ENCODE measurements at places on chromosomes 3 and 15.

GRCh38 chr15:23564821-23565394 lies 566 bp upstream of the MKRN3 start:
- DNase-seq: no peak

GRCh38 chr15:78979456-78980320 lies 34.8 kb upstream of the CTSH start:
- peak; percentile 90 for DNase-seq

DNA sequence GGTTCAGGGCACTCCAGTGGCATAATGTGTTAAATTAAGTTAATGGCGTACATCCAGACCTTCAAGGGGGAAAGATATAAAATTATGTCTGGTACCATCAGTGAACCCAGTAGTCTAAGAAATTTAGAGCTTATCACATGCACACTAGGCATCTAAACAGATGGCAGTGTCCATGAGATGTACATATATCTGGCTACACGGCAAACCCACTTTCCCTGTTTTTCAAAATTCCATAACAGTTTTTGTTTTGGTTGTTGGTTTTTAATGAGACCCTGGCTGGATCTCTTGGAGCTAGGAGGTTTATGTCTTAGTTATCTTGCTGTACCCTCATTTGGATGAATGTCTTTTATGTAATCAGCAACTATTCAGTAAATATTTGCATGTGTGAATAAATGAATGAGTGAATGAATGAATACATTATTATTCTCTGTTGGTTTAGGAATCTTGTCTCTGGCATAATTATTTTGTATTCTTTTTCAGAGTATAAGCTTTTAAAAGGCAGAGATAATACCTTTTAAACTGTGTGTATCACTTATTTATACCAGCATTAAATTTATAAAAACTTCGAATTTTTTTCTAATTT lies 3.1 kb upstream of the UTS2B start:
- DNase-seq: no peak

GRCh38 chr15:77518458-77518857 lies 97.8 kb downstream of the HMG20A start:
- no peak for DNase-seq

- no peak for DNase-seq
Measured at GRCh38 chr3:177460047-177460446, 262.8 kb upstream of the TBL1XR1 start.

- no peak for DNase-seq
Measured at GRCh38 chr3:182725372-182726251, 67.7 kb upstream of the ATP11B start.

DNA sequence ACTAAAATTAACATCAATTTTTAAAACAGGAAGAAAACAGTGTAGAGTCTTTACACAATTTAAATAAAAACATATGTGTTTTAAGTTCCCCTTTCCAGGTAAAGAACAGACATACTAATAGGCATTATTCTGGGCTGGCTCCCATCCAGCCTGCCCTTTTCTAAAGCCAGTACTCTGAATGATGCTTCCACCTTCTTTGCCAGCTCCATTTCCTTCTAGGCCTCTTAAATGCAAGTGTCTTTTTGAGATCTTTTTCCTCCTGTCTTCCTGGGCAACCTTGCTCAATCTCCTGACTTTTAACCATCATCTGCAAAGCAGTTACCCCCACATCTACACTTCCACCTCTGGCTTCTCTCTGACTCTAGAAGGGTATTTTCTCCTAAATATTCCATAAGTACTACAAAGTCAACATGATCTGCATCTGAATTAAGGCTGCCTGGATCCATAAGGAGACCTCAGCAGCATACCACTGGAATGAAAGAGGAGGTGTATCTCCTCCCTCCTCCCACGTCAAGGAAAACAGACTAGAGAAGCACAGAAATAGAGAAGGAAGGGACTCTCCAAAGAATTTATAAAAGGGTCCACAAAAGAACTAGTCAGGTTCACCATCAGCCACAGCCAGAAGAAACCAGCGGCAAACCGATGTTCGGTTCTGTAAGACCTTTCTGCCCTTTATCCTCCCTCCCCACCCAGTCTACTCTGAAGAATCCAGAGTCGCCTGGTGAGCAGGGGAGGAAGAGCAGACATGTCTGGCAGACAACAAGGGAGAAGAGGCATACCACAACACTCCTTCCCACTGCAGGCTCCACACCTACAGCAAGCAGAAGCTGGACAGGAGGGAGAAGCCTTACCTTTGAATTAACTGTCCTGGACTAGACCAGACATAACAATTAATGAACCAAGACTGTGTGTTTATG lies 47.1 kb downstream of the GOLIM4 start:
- no peak for DNase-seq

GRCh38 chr3:23856286-23856685 lies 50.5 kb downstream of the UBE2E1 start:
- no peak for DNase-seq

- no peak for DNase-seq
Measured at GRCh38 chr15:38961931-38962330, 397.3 kb upstream of the RASGRP1 start.
